ENCODE measurements at places on chromosomes 2 and 18.
A peak's percentile ranks its signal among the peaks of the same experiment; 100 is the strongest.

- no peak for DNase-seq
Observed at GRCh38 chr2:149656996-149657395, 69.4 kb upstream of the MMADHC start.

- DNase-seq: no peak
Observed at GRCh38 chr2:134642938-134643337, 75.9 kb downstream of the TMEM163 start.

- no peak for DNase-seq
Observed at GRCh38 chr18:24741965-24742724, 281.7 kb downstream of the HRH4 start.

DNA sequence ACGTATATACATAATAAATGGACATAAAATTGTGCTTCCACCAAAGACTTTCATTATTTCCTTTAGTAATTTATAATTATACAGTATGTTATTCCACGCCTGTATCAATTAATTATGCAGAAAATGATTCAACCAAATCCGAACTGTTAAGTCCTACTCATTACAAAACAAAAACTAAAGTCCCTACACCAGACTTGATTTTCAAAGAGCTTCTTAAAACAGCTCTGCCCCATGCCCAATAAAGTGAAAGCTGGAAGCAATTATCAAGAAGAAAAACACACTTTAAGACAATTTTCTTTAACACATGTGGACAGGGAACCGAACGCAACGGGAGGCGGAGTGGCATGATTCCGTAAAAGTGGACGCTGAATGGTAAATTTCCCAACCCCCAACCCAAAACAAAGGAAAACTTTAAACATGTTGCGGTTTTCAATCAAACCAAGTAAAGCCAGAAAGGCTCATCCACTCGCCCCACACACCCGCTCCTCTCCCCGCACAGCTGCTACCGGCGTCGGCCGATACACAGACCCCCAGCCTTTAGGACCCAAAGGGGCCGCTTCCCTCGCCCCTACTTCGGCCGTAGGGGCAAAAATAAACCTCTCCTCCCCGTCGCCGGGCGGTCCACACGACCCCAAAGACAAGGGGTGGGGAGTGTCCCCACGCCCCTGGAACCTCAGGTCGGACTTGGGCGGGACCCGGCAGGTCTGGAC, 705 bp downstream of the YES1 start:
- DNase-seq: no peak

DNA sequence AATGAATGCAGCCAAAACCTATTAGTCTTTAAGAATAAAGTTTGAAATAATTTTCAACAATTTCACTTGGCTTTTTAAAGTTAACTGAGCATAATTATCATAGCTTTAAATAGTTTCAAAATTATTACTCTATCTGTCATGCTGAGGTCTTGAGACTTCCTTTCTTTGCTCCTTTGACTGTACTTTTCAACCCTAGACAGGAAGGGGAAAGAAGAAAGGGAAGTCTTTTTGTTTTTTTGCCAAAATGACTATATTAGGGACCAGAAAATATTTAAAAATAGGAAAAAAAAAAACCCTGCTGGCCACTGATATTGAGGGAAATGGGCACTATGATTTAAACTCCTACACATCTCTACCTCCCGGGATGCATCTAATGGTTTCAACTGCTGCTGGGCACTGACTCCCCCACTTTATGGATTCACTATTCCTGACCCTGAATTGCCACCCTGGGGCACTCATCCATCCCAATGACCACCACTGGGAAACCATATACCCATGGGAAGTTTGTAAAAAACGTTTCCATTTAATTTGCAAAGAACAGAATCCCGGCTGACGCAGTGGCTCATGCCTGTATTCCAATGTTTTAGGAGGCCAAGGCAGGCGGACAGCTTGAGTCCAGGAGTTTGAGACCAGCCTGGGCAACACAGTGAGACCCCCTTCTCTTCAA, 50.5 kb downstream of the GAREM1 start:
- no peak for DNase-seq

DNA sequence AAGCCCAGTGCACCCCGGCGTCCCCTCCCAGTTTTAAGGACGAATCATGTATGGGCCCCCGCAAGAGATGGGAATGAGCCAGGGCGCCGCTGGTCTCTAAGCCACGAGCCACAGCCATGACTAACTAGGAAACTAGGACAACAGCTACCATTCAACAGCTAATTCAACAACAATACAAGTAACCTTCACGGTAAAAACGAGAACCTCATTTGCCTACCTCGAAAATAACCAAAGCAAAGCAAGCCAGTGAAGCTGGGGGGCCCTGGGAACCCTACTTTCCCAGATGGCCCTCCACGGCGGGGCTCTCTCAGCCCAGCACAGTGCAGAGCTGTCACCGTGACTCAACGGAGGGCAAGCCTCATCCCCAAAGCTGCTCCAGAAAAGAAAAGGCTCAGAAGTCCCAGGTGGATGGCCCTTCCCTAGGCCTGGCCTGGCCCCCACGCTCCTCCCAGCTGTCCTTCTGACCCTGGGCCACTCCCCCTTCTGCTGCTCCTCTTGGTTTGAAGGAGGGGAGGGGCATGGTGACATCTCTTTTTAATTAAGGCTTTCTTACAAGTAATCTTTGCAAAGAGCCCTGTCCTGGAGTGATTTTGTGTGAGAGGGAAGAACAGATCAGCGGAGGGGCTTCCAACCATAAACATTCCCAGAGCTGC, 126.3 kb downstream of the HDAC4 start:
- peak; percentile 41 for DNase-seq

- no peak for DNase-seq
Observed at GRCh38 chr2:19652811-19653210, 249.0 kb downstream of the TTC32 start.

- DNase-seq: no peak
Observed at GRCh38 chr2:217465100-217465499, 537.7 kb downstream of the TNS1 start.

DNA sequence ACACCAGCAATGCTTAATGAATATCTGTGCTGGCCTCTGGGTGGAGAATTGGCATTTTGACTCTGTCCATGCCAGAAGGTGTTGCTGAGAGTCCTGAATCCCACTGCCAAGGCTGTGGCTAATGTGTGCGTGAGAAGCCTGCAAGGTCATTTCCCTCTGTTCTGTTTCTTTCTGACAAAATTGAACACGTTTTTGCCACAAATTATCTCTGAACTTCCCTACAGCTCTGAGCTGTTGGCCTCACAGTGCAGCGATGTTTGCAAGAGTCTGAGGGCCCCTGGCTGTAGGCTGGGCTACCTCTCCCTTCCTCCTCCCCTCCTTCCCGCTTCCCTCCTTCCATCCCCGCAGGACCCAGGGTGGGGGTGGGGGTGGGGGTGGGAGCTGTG, 154.1 kb upstream of the HS6ST1 start:
- no peak for DNase-seq

DNA sequence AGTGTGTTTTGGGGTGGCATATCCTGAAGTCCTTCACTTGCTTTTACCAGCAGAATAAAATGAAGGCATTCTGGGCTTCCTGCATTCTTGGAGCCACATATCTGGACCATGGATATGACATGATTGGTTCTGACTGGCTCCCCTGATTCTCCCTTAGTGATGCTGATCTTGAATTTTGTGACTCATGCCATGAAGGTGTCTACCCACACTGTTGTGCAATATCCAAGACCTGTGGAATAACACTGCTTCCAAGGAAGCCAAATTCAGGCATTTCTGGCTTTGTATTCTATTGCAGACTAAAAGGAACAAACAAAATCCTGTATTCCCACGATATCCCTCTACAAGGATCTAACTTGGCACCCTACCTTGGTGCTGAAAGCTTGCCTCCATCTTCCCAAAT, 125.8 kb downstream of the LYPD6B start:
- DNase-seq: no peak
